ENCODE measurements at places on chromosomes 4 and X.

DNA sequence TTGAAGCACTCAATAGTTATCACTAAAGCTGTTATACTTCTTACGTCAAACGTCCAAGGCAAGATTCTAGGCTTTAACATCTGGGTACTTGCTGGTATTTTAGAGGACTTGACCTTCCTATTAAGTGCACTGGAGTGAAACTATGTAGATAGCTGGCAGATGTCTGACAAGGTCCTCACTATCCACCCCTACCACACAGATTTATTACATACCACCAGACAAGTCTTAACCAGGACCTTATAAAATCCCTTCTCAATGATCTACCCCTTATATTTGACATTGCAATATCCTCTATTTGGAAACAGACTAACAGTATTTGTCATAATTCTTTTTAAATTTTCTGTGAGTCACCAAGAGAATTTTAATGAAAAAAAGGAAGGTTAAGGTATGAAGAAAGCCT lies 78.8 kb downstream of the PDGFC start:
- no peak for DNase-seq

GRCh38 chr4:60897415-60897814 lies 302.7 kb upstream of the ADGRL3 start:
- no peak for DNase-seq

GRCh38 chr4:52685316-52685715 lies 26.2 kb upstream of the USP46 start:
- DNase-seq, result no peak

- DNase-seq, result no peak
Measured at GRCh38 chr4:40737879-40738278, 11.9 kb upstream of the NSUN7 start.

GRCh38 chrX:54288968-54289367 lies 68.9 kb downstream of the WNK3 start:
- DNase-seq, result no peak

DNA sequence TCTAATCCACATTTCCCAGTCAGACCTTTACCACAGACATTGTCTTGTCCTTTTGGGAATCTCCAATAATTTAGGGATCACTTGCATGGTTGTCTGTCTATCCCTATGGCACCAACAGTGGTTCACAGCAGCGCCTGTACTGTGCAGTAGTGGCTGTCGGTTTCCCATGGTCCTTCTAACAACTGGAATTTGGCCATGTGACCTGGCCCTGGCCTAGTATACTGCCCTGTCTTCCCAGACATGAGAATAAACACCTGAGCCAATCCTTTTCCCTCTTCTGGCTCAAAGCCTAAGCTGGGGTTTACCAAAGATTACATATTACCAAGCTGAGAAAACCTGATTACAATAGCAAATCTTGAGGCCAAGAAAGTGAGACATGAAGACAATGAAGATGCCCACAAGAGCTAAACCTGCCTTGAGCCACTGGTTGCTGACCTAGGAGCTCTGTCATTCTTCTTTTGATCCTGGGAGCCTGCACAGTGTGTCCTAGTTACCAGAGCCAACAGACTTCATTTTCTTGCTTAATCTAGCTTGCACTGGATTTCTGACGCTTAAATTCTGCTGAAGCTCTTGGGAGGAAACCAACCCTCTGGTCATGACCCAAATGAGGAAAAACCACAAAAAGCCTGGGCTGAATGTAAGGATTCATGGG lies 92.1 kb downstream of the SCD5 start:
- DNase-seq, result no peak

DNA sequence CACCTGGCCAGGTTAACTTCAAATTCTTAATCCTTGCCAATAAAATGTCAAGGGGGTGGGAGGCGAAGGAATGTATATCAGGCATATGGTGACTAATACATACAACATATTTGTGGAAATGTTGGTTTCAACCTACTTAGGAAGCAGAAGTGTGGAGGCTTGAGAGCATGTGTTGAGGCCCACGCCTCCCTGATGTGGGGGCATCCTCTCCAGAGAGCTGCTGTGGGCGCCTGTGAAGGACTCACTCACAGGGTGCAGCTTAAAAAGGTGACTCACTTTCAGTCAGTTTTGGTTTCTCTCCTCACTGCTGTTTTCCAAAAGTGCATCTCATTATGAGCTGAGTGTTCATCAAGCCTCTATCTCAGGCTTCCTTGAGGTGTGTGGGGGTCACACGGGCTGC lies 27.5 kb downstream of the LNX1 start:
- DNase-seq, result no peak

GRCh38 chr4:151569650-151570049 lies 160.7 kb downstream of the FHIP1A start:
- no peak for DNase-seq

Measured in thoracic aorta (tissue), 2 donors.